ENCODE measurements at places on chromosomes 6 and 20. TPM values are rescaled to one million over a fixed set of nuclear protein-coding genes. Genes with fewer than 3 reads are reported as not detected.

DNA sequence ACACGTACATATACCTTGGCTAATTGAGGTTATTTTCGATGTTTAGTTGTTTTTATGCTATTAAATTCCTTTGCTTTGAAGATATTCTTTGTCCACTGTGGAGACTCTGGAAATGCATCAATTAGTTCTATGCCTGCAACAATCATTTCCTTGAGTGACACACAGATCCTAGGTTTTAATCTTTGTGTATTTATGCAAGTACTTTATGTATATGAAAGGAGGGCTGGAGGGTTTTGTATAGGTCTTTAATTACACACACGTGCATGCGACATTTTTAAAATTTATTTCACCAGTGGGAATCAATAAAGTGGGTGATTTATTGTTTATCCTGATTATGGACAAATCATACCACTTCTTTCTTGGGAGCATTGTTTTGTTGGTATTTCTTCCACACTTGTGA lies 57.3 kb downstream of the ZFAND3 start:
- DNase-seq, result no peak

DNA sequence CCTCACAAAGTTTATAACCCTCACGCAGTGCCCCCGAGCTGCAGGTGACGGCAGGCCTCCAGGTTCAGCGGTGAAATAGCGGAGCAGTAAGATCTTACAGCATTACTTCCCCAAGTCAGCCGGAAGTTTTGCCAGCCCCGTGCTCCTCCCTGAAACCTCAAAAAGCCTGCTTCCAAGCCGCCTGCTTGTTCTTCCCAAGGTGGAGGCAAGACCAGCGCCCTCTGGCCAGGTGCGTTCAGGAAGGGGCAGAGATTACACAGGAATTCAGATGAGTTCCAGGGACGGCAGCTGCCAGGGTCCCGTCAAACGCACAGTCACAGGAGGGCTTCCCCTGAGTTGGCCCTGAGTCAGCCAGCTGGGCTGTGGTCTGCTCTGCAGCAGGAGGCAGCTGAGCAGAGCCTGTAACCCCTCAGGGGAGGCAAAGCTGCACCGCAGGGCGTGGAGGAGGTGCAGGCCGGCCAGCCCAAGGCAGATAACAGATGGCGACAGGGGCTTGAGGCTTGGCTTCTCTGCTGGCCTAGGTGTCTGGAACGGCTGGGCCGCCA lies 124.1 kb upstream of the RPS6KA2 start:
- peak; percentile 37 for DNase-seq

DNA sequence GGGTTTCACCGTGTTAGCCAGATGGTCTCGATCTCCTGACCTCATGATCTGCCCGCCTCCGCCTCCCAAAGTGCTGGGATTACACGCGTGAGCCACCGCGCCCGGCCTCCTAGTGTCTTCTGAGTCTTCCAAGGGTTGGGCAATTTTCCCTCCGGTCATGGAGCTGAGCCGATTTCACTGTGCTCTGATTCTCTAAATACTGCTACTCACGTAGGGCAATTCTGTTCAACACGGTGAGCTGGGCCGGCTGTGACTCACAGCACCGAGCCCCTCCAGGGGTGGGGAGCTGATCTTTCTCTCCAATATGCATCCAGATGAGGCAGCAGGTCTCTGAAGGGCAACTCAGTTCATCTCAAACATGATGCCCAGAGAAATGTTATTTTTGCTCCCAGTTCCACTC lies 71.6 kb upstream of the CD93 start:
- DNase-seq, result no peak

DNA sequence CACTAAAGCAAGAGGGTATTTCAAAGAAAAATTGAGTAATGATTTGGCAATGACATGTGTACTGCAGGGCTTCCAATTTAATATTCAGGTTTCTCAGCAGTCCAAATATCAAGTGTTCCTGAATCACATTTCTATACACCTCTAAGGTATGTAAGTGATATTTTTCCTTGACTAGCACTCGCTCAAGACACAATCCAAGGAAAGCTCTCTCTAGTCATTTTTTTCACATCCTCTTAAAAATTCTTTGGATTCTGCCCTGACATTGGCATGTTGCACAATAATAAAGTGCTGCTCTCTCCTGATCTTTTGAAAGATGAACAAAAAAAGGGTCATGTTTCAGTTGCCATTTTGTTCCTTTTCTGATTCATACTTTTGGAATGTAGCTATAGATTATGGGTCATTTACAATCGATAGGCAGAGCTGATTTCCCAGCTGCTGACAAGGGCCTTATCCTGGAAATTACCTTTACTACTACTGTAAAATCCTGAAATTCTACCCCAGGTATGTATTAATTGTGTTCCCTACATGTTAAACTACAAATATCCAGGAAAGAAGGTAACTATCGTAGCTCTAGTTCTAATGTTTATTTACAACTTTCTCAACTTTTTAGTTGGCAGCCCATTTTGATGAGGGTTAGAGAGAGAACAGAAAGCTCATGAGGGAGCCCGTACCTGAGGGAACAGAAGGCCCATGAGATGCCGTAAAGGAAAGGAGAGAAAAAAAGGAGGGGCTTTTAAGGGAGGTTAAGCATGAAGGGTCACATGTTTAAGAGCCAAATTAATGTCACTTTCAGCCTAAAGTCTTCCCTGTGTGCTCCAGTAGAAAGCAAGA lies 22.2 kb upstream of the ADGRG6 start:
- no peak for DNase-seq

GRCh38 chr6:139699335-139699734 lies 324.9 kb upstream of the CITED2 start:
- no peak for DNase-seq

DNA sequence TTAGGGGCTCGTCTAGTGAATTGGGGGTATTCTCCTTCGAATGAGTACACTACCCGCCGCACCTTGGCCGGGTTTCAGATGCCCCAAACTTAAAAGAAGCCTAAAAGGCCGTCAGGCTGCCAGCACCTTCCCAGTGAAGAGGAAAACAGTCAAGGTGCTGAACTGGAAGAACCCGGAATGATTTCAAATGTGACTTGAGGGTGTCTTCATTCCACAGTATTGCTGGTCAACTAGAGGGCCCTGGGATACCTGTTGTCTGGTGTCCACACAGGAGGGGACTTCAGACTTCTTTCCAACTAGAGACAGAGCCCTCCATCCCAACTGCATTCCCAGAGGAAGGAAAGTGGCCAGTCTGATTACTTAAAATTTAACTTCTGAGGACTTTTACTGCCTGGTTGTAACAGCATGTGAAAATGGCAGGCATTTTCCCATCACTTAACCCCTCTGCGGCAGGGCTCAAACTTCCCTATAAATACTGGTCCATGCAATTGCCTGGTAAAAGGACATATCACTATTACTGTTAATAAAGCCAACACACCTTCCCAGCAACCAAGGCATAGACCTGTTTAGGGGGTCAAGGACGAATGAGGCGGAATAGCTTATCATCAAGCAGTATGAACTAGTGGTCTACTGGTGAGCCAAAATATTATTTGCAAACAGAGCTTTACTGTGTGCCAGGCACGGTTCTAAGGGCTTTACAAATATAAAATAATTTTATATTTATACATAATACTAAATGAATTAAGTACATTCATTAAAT lies 651 bp upstream of the SAMHD1 start:
- no peak for DNase-seq

DNA sequence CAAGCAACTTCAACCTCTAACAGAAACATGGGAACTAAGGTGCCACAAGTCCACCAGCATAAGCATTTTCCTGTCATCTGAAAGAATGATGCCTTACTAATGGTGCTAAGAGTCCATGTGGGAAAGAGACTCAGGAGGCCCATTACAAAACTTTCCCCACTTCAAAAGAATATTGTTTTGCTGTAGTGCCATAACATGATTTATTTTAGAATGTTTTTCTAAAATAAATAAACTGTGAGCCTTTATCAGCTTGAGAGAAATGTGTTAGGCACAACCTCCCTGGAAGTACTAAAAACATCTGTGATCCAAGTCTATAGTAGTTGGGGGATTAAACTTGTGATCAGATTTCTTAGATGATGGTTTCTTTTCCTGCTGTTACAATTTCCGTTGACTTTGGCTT lies 330.1 kb upstream of the MAP3K7 start:
- no peak for DNase-seq

DNA sequence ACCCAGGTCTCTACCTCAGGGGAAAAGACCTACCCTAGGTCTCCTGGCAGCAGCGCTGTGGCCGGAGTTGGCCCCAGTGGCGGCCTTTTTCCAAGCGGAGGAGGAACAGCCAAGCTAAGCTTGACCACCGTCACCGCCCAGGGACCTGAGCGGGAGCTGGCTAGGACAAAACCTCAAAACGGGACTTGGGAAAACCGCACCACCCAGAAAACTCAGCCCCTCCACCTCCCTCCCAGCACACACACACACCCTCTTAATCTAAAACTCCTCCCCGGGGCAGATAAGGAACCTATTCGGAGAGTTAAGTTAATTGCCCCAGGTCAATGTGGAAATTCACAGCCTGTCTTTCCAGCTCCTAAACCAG lies 2.7 kb upstream of the TRERF1 start:
- DNase-seq, result no peak

GRCh38 chr6:704046-704445 lies 11.1 kb upstream of the EXOC2 start:
- no peak for DNase-seq

GRCh38 chr6:37971711-37972390 lies 152.3 kb downstream of the ZFAND3 start:
- no peak for DNase-seq

DNA sequence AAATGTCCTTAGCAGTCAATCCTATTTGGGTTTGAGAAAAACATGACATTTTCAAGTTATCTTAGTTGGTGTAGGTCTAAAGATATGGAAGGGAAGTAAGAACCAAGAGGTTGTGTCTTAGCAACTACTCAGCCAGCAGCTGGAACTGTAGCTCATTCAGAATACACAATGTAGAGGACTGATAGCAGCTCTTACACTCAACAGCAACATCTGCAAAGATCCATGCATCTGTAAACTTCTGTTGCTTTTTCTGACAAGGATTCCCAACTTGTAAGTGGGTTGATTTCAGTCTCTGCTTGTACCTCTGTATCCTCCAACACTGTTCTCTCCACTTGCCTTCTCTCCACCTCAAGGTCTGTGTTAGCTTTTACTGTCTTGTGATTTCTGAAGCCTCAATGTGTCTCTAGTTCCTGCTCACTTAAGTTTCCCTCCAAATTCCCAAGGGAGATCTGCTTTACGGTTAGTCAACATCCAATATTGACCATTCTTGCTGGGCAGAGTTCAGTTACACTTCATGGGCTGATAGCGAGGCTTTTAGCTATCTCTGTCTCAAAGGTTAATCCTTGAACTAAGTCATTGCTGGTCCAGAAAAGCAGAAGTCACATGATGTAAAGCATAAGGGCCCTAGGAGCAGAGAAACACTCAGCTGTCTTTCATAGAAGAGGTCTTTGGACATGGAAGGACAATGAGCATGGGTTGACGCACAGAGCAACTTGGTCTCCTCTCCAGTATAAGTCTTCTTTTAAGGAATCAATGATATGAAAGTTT lies 71.6 kb upstream of the LGSN start:
- DNase-seq, result no peak

- DNase-seq, result no peak
These were observed 24.3 kb upstream of the OLIG3 start for GRCh38 chr6:137518386-137518983.

- no peak for DNase-seq
These were observed 107.9 kb upstream of the FLRT3 start for GRCh38 chr20:14445310-14445709.

DNA sequence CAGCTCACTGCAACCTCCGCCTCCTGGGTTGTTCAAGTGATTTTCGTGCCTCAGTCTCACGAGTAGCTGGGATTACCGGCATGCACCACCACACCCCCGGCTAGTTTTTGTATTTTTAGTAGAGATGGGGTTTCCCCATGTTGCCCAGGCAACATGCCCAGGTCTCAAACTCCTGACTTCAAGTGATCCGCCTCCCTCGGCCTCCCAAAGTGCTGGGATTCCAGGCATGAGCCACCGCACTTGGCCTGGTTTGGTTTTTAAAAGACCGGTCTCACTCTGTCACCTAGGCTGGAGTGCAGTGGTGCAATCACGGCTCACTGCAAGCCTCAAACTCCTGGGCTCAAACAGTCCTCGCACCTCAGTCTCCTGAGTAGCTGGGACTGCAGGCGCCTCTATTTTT lies 40.1 kb downstream of the VSTM2L start:
- DNase-seq, result no peak

GRCh38 chr6:41370488-41371111 lies 35.2 kb downstream of the NCR2 start:
- no peak for DNase-seq

GRCh38 chr20:44856856-44857448 lies 28.6 kb upstream of the YWHAB start:
- DNase-seq, result peak; percentile 25

DNA sequence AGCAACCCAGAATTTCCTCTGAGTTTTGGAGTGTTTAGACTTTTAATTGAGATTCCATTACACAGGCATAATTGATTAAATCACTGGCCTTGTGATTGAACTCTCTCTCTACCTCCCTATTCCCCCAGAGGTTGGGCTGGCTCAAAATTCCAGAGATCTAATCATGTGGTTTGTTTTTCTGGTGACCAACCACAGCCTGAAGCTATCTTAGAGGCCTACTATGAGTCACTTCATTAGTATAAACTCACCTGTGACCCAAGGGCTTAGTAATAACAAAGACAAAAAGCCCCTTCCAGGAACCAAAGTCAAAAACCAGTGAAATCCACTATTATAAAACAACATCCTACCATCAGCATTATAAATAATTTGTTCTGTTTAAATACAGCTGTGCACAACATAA lies 992.5 kb upstream of the CITED2 start:
- no peak for DNase-seq

GRCh38 chr6:83069633-83070032 lies 2.2 kb downstream of the DOP1A start:
- DNase-seq, result no peak

- DNase-seq, result no peak
These were observed 61.2 kb upstream of the SUPT3H start for GRCh38 chr6:45438849-45439406.

- DNase-seq, result no peak
These were observed 950.8 kb downstream of the HACE1 start for GRCh38 chr6:103908898-103909297.

GRCh38 chr20:8996817-8997512 lies 71.9 kb upstream of the PLCB4 start:
- no peak for DNase-seq

- no peak for DNase-seq
These were observed 32.3 kb downstream of the SNX9 start for GRCh38 chr6:157855325-157855724.

DNA sequence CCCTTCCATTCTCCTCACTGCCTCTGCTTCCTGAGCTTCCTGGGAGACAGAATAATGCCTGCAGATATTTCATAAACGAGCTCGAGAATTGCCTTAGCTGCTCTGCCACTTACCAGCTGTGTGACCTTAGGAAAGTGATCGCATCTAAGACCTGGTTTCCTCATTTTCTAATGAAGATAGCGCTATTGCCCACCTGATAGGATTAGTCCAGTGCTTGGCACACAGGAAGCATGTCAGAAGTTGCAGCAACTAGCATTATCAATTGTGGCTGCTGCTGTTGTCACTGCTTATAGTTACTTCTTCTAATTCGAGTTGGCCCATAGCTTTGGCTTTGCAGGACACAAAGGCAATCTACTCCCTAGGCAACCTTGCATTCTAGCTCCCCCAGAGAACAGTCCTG lies 305.5 kb upstream of the SGK1 start:
- DNase-seq, result no peak

Gene HCRTR2
- total RNA-seq, result not detected

Gene TP53INP2
- total RNA-seq, result 7.9 TPM

Gene SDCBP2
- 2.5 TPM for total RNA-seq

Gene UBE2C
- total RNA-seq, result 222 TPM

Gene DUSP15
- total RNA-seq, result 0.61 TPM

Gene ECT2L
- not detected for total RNA-seq

Gene GGTLC1
- total RNA-seq, result not detected

Gene GMPR
- not detected for total RNA-seq

Gene CLPSL1
- total RNA-seq, result not detected

Gene ASIP
- total RNA-seq, result 0.82 TPM

Measured in OCI-LY7 (cell line).